HCEC 1CT (cell line): ENCODE measurements at places on chromosomes 11 and 22.

- DNase-seq: no peak
These were observed 169.7 kb downstream of the IGLL1 start for GRCh38 chr22:23410411-23410810.

DNA sequence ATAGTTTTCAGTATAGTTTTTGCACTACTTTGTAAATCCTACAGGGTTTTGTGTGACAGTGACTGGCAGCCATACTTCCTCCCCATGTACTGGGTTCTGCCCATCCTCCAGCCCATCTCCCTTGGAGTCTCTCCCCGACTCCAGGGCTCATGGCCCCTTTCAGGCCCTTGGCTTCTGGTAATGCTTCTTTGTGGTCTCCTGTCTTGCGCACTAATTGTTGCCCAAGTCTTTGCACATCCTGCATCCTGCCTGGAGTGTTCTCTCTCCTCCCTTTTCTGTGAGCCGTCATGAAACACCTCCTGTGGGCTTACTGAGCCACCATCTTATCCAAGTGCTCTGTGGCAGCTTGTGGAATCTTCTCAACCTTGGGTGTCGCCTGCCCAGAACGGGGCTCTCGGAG, 11.4 kb upstream of the KCNQ1OT1 start:
- no peak for DNase-seq

GRCh38 chr11:100777103-100777502, 90.0 kb downstream of the ARHGAP42 start:
- no peak for DNase-seq

- DNase-seq: peak; percentile 76
These were observed 50.5 kb upstream of the ZBED5 start for GRCh38 chr11:10908215-10908951.

DNA sequence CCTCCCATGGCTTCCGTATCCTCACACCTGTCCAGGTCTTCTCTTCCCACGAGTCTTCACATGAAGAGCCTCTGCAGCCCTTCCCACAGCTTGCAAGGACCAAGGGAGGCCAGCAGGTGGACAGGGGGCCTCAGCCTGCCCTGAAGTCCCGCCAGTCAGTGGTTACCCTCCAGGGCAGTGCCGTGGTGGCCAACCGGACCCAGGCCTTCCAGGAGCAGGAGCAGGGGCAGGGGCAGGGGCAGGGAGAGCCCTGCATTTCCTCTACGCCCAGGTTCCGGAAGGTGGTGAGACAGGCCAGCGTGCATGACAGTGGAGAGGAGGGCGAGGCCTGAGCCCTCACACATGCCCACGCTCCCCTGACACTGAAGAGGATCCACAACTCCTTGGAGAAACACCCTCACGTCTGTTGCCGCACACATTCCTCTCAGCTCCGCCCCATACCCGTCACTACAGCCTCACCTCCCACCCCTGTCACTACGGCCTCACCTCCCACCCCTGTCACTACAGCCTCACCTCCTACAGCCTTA, 8.3 kb downstream of the SSH3 start:
- no peak for DNase-seq

DNA sequence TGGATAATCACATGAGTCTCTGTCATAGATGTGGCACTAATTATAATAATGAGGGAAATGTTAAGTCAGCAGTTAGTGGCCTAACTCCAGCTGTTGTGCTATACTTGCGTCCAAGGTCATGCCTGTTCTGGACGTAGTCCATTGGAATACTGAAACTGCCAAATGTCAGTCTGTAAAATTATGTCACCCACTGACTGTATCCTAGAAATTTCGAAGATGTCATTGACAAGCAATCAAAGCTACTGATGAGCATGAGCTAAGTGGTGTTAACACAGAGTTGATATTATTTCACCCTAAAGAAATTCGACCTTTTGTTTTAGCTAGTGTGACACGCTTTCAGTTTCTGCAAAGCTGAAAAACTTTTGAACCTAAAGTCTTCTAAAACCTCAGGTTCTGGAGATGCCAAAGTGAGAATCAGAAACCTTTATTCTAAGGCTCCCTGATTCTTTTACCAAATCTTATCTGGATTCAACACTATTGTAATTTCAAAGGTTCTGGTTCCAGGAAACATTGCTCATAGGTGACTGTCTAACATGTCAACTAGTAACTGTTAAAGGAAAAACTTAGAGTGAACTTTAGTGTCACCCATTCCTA, 14.9 kb upstream of the ME3 start:
- DNase-seq: no peak

DNA sequence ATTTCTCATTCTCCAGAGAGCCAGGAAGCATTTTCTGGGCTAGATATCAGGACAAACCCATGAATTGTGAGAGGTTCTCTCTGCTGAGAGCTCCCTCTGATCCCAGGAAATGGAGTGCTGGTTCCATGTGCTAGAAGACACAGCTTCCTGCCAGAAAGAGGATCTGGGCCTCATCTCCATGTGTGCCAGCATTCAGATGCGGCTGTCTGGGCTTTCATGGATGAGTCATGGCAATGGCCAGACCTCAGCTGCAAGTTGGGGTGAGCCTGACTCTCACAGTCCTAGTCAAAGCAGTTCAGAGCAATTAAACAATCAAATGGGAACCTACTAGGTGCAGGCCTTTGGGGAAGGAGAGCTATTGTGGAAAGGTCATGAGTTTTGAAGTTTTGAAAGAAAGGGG, 82.3 kb upstream of the EED start:
- peak; percentile 91 for DNase-seq

GRCh38 chr22:46626911-46627805, 7.0 kb downstream of the GRAMD4 start:
- DNase-seq: no peak

- no peak for DNase-seq
These were observed 1.6 kb upstream of the MAPK12 start for GRCh38 chr22:50262973-50263617.

DNA sequence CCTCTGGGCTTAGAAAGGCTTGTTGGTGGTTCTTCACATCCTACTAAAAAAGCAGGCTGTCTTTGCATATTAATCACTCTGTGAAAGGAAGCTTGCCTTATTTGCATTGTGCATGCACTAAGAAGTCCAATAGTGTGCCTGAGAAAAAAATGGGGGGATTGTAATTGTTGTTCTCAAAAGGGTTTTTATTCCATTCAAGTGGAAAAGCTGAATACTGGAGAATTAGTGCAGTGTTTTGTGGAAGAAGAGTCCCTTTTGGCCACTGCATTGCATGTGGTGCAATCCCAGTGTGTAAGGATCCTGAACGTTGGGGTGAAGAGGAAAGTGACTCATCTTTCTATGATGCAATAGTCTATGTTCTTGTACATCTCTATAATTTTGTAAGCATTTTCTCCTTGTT, 16.5 kb downstream of the NCAM1 start:
- peak; percentile 56 for DNase-seq

GRCh38 chr11:20910733-20911132, 241.3 kb downstream of the NELL1 start:
- no peak for DNase-seq

- no peak for DNase-seq
These were observed 82.8 kb downstream of the C11orf91 start for GRCh38 chr11:33617672-33618350.

- DNase-seq: no peak
These were observed 51.2 kb downstream of the PTPRJ start for GRCh38 chr11:48031602-48032001.

GRCh38 chr11:45110562-45110961, 35.9 kb upstream of the PRDM11 start:
- peak; percentile 53 for DNase-seq

- DNase-seq: no peak
These were observed 83.0 kb upstream of the RTL6 start for GRCh38 chr22:44581096-44581435.

- DNase-seq: no peak
These were observed 5.2 kb upstream of the RASSF10 start for GRCh38 chr11:13003736-13004493.

GRCh38 chr22:20899827-20900423, 17.3 kb upstream of the CRKL start:
- no peak for DNase-seq

GRCh38 chr22:24564376-24565058, 8.7 kb downstream of the SNRPD3 start:
- DNase-seq: no peak

- DNase-seq: no peak
These were observed 138.1 kb downstream of the MAML2 start for GRCh38 chr11:96204721-96205459.

GRCh38 chr22:22960307-22960706, 72.7 kb downstream of the IGLL5 start:
- no peak for DNase-seq
